Sigmoid colon (tissue), 7 donors: ENCODE measurements at places on chromosomes 1 and 21. TPM values are rescaled to one million over a fixed set of nuclear protein-coding genes. Genes with fewer than 3 reads are reported as not detected.

TRMT1L gene
- total RNA-seq: 6.9 TPM

ETV3L gene
- not detected for total RNA-seq

TLR5 gene
- 3.9 TPM for total RNA-seq

SLC25A34 gene
- 1.5 TPM for total RNA-seq

GRCh38 chr21:46214478-46215340, 13.9 kb downstream of the LSS start:
- peak; percentile 57 for DNase-seq
- H3K27me3 ChIP-seq: no peaks in the 10 kb centered on the region
- no peaks in the 10 kb centered on the region for H3K4me1 ChIP-seq
- peaks cover 10% of the 10 kb centered on the region for H3K36me3 ChIP-seq
- H3K4me3 ChIP-seq: no peak overlapping the region
- no peak overlapping the region for H3K27ac ChIP-seq

DNA sequence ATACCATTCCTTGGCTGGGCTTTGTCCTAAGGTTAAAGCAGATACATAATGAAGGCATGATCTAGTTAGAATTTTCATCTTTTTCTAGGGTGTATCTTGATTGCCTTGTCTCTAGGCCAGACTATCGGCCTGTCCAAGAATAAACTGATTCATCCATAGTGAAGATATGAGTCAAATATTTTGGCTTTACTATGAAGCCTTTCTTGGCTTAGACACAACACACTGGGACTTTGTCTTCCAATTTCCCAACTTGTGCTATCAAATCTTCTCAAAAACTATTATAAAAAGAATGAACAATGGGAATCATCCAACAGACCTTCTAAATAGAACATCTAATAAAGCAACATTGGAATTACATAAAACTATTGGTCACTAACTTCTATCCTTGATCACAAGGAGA, 64.8 kb downstream of the WARS2 start:
- no peak overlapping the region for H3K4me3 ChIP-seq
- H3K27me3 ChIP-seq: no peaks in the 10 kb centered on the region
- no peak overlapping the region for H3K27ac ChIP-seq
- peaks cover 8% of the 10 kb centered on the region for H3K4me1 ChIP-seq
- DNase-seq: no peak

- no peak for DNase-seq
- H3K4me1 ChIP-seq: peaks cover 25% of the 10 kb centered on the region
- no peaks in the 10 kb centered on the region for H3K36me3 ChIP-seq
- no peak overlapping the region for H3K4me3 ChIP-seq
- no peak overlapping the region for H3K27ac ChIP-seq
- H3K27me3 ChIP-seq: no peaks in the 10 kb centered on the region
Measured at GRCh38 chr1:205243350-205244191, 15.8 kb downstream of the TMCC2 start.

- no peaks in the 10 kb centered on the region for H3K4me1 ChIP-seq
- peaks cover 9% of the 10 kb centered on the region for H3K36me3 ChIP-seq
- peak overlapping the region; percentile 65 for H3K27ac ChIP-seq
- no peak overlapping the region for H3K4me3 ChIP-seq
- DNase-seq: no peak
Measured at GRCh38 chr1:36133484-36133883, 8.5 kb upstream of the COL8A2 start.

DNA sequence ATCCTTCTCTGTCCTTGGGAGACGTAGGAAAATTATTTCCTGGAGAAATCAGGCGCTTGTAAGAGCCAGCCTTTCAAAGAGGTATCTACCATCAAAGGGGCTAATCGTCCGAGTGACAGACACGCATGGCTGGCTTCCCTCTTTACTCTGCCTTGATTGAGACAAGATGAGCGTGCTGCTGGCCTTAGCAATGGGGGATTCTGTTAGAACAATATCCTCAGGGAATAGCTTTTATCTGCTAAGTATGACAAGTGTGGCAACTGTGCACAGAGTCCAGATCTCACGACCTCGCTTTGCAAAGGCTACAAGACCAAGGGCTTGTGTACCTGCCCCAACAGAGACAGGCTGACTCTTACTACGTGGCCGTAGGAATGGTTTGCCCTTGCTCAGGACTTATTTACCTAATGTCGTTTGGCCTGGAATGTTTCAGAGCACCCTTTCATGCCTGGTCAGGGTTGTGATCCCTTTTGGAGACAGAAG, 417.1 kb downstream of the KIF26B start:
- H3K4me1 ChIP-seq: peaks cover 8% of the 10 kb centered on the region
- H3K4me3 ChIP-seq: no peak overlapping the region
- H3K27me3 ChIP-seq: no peaks in the 10 kb centered on the region
- H3K36me3 ChIP-seq: no peaks in the 10 kb centered on the region

GRCh38 chr1:93615582-93616150, 66.0 kb downstream of the BCAR3 start:
- no peaks in the 10 kb centered on the region for H3K27me3 ChIP-seq
- DNase-seq: peak; percentile 42
- H3K36me3 ChIP-seq: no peaks in the 10 kb centered on the region
- H3K4me3 ChIP-seq: no peak overlapping the region
- H3K4me1 ChIP-seq: peaks cover 33% of the 10 kb centered on the region
- no peak overlapping the region for H3K27ac ChIP-seq

GRCh38 chr1:217911908-217912307, 280.8 kb downstream of the SPATA17 start:
- H3K27me3 ChIP-seq: no peaks in the 10 kb centered on the region
- H3K4me1 ChIP-seq: no peaks in the 10 kb centered on the region
- H3K27ac ChIP-seq: no peak overlapping the region
- no peak overlapping the region for H3K4me3 ChIP-seq
- no peaks in the 10 kb centered on the region for H3K36me3 ChIP-seq

FAM110D gene
- total RNA-seq: 4.2 TPM

VANGL2 gene
- total RNA-seq: 6.6 TPM

- no peak overlapping the region for H3K4me3 ChIP-seq
- no peaks in the 10 kb centered on the region for H3K4me1 ChIP-seq
- H3K27me3 ChIP-seq: no peaks in the 10 kb centered on the region
- H3K36me3 ChIP-seq: no peaks in the 10 kb centered on the region
Measured at GRCh38 chr1:206839006-206839560, 26.3 kb upstream of the IL20 start.

DNA sequence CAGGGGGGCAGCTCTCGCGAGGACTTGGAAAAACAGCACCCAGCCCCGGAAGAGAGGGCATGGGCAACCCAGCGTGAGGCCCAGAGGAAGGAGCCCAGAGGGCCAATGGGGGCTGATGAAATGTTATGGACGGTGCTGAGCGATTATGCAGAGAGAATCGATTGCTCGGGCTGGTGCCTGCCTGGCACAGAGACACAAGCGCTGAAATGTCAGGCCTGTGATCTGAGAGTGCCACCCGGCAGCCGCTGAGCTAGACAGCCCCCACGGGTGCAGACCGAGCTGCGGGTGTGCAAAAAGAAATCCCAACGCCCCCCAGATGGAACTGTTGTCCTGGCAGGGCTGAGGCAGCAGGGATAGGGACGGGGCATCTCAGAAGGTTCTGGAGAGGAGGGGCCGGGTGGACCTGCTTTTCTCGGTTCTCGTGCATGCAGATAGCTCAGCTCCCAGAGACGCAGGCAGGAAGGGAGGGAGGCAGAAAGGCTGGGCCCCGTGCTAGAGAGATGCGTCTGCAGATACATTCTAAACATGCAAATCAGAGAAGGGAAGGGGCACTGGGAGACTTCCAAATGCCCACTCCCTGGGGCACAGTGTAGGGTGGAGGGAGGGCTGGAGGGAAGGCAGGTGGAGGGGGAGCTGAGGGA, 41.5 kb downstream of the TAS1R2 start:
- no peak for DNase-seq
- no peaks in the 10 kb centered on the region for H3K36me3 ChIP-seq
- H3K4me3 ChIP-seq: no peak overlapping the region
- peaks cover 37% of the 10 kb centered on the region for H3K27me3 ChIP-seq
- H3K4me1 ChIP-seq: no peaks in the 10 kb centered on the region

- H3K36me3 ChIP-seq: no peaks in the 10 kb centered on the region
- H3K4me1 ChIP-seq: peaks cover 17% of the 10 kb centered on the region
- no peak overlapping the region for H3K4me3 ChIP-seq
- no peaks in the 10 kb centered on the region for H3K27me3 ChIP-seq
- no peak overlapping the region for H3K27ac ChIP-seq
Measured at GRCh38 chr1:226132728-226133503, 53.6 kb downstream of the ACBD3 start.
